ENCODE measurements at places on chromosomes 6 and 20.

GRCh38 chr6:43784049-43784855, 14.2 kb downstream of the VEGFA start:
- DNase-seq, result no peak

DNA sequence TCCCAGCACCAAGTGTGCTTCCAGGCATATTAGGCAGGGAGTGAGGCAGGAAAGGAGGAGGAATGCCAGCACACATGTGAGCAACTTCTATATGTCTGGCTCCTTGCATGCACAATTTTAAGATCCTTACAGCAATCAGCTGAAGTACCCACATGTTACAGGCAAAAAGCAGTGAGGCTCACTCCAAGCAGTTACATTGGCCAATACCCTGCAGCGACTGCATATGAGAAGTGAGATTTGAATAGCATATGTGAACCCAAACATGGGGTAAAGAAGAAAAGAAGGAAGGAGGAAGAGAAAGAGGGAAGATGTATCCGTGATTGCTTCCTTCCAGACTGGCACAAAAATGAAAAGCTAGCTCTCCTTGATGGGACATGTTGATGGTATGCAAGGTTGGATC, 193.6 kb downstream of the PTPRT start:
- DNase-seq, result no peak

GRCh38 chr6:41288030-41288753, 1.7 kb upstream of the TREM1 start:
- no peak for DNase-seq

- peak; percentile 61 for DNase-seq
Observed at GRCh38 chr6:41306187-41306854, 19.8 kb upstream of the TREM1 start.

- DNase-seq, result no peak
Observed at GRCh38 chr20:17499041-17499440, 32.1 kb downstream of the BFSP1 start.

DNA sequence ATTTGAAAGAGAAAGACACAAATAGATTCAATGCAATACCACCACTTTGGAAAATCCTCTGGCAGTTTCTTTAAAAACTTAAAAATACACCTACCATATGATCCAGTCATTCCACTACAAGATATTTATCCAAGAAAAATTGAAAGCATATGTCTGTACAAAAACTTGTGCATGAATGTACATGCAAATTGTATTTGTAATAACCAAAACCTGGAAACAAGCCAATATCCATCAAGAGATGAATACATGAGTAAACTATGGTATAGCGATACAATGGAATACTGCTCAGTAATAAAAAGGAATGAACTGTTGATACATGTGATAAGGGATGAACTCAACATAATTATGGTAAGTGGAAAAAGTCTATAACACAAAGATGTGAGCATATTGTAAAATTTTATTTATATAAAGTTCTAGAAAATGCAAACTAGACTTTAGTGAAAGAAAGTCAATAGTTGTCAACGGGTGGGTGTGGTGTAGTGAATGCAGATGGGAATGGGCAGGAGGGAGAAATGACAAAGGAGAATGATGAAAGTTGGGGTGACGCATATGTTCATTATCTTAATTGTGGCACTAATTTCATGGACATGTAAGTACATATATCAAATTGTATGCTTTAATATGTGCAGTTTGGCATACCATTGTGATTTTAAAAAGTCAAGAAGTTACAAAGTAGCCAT, 347.5 kb downstream of the SAMD5 start:
- no peak for DNase-seq

DNA sequence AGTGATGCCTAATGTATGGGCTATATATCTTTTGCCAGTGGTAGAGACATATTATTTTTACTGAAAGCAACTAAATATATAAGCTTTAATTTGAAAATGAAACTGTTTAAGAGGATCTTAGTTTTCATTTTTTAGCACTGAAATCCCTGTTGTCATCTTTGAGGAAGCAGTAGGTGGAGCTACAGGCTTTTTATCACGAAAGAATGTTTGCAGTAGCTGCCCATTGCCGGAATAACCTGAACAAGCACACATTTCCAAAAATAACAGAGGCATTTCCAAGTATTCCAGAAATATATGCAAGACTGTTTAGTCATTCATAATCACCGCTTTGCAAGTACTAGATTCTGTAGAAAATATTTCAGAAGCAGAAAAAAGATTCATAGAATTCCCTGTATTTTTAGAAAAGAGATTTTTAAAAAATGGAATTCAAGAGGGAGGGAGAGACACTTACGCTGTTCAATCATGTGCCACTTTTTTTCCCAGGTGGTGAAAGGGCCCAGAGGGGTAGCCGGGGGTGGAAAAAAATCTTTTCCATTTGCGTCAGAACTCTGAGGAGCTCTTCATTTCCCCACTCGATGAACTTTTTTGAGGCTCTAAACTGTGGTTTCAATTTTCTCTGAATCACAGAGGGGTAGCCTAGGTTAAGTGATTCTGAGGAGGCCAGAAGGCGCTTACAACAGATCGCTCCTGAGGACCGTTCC, 142.5 kb upstream of the FERMT1 start:
- no peak for DNase-seq

GRCh38 chr6:108113557-108114519, 39.3 kb upstream of the OSTM1 start:
- no peak for DNase-seq

GRCh38 chr20:38217791-38218565, 42.6 kb downstream of the KIAA1755 start:
- no peak for DNase-seq

DNA sequence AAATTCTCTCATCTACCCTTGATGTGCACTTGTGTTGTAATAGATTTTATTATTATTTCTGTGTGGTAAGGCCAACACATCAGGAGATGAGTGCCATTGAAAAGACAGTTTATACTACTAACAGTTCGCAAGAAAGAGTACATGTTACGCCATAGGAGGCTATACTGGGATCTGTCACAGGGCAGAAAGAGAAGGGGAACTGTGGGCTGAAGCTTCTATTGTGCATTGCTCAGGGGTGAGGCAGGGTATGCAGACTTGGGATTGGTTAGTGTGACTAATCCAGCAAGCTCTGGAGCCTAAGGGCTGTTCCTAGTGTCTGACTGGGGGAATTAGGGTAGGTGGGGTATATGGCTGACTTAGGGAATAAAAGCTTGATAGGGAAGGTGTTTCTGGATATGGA, 50.9 kb downstream of the GPR63 start:
- DNase-seq, result no peak

DNA sequence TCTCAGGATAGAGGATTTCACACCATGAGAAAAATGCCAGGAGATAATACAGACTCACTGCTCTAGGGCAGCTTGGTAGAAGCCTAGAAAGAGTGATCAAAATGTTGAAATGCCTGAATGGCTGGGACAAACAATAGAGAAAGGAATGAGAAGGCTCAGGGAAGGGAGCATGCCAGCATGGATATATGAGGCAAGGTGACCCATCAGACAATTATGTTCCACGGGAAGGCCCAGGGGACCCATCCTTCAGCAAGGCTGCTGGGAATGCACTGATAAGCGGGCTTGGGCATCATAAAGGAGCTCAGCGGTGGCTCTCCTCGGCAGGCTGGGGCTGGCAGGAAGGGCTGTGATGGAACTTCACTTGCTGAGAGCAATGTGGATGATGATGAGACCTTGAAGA, 12.2 kb downstream of the HEBP2 start:
- DNase-seq, result no peak

- DNase-seq, result no peak
Observed at GRCh38 chr6:118565311-118565960, 17.3 kb downstream of the PLN start.

- DNase-seq, result no peak
Observed at GRCh38 chr6:148269386-148269785, 73.3 kb upstream of the SASH1 start.

DNA sequence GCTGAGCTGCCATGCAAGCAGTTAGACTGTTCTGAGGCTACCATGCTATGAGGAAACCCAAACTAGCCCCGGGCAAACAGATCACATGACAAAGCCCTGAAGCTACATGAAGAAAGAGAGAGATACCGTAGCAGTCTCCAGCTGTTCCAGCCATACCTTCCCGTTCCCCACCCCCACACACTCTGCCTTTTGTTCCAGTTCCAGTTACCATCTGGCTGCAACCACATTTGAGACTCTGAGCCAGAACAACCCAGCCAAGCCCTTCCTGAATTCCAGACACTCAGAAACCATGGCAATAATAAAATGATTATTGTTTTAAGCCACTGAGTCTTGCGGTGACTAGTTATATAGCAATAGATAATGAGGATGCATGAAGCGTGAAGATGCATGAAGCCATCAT, 28.3 kb downstream of the RIN2 start:
- no peak for DNase-seq

- DNase-seq, result peak; percentile 2
Observed at GRCh38 chr20:24878657-24879056, 70.4 kb upstream of the CST7 start.

DNA sequence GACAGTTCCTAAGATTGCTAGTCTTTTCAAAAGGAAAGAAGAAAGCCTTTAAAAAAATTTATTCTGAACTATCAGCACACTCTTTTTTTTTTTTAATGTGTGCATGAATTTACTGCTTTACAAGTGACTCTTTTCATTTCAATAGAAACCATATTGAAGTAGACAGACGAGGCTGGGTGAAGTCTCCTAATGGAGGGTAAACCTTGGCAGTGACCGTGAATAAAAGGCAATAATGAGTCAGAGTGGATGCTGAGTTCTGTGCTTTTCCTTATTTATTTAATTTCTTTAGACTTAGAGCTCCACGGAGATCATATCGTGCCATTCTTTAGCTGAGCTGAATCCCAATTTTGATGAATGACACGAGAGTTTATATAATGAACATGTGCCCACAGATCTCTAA, 196.9 kb downstream of the PRL start:
- DNase-seq, result no peak

DNA sequence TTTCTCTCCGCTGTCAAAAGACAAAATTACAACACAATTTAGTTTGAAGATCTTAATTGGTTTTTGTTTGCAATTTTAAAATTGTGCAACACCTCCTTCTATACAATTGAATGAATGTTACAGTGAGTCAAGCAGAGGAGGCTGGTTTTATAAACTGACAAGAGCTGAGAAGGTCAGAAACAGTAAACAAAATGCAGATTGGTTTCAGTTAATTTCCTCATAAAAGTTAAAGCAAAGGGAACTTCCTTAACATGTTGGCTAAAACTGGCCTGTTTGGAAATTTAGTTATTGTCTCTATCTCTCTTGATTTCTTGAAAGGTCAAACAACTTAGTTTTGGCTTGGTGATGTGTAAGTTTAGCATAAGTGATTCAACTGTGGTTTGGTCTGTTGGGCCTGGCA, 22.2 kb downstream of the KHDC1L start:
- no peak for DNase-seq

GRCh38 chr6:21265034-21265729, 328.4 kb upstream of the SOX4 start:
- DNase-seq, result no peak

DNA sequence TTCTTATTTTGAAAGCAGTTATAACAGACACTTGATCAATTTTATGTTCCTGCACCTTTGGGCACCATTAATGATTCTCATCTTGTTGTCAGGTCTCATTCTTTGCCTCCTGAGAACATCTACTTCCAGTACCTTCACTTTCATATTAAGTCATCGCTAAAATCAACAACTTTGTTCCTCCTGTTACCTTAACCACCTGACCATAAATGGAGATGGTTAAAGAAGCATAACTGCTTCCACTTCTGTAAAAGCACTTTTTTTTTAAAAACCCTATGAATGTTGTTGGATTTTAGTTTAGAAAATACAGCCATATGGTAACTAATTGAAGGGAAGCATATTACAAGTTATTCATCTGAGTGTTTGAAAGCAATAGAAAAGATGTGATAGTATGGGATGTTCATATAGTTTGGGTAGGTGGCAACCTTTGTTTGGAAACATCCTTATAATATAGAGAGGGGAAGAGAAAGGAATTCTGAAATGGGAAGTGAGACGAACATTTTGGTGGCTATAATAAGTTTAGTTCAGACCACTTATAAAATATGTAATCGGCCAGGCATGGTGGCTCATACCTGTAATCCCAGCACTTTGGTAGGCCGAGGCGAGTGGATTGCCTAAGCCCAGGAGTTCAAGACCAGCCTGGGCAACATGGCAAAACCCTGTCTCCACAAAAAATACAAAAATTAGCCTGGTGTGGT, 53.9 kb downstream of the AFG1L start:
- no peak for DNase-seq

GRCh38 chr6:129653229-129653628, 56.7 kb downstream of the ARHGAP18 start:
- no peak for DNase-seq

- no peak for DNase-seq
Observed at GRCh38 chr6:7183707-7184106, 75.9 kb downstream of the RREB1 start.

DNA sequence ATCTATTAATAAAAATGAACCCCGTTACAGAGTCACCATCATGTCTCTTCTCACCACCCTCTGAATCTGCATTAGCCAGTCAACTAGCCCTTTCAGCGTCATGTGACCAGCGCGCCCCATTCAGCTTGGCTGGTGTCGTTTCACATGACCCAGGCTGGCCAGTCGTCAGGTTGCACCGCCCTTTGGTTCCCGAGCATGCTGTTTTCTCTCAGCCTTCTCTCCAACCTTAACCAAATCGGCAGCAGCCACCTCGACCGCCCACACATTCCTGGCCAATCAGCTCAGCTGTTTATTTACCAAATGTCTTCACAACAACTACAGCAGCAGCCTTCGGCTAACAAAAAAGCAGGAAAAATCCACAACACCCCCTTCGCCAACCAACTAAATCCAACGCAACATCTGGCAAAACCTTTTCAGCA, 5.6 kb downstream of the SRSF3 start:
- no peak for DNase-seq

GRCh38 chr6:113936093-113936934, 34.6 kb downstream of the HDAC2 start:
- peak; percentile 6 for DNase-seq

DNA sequence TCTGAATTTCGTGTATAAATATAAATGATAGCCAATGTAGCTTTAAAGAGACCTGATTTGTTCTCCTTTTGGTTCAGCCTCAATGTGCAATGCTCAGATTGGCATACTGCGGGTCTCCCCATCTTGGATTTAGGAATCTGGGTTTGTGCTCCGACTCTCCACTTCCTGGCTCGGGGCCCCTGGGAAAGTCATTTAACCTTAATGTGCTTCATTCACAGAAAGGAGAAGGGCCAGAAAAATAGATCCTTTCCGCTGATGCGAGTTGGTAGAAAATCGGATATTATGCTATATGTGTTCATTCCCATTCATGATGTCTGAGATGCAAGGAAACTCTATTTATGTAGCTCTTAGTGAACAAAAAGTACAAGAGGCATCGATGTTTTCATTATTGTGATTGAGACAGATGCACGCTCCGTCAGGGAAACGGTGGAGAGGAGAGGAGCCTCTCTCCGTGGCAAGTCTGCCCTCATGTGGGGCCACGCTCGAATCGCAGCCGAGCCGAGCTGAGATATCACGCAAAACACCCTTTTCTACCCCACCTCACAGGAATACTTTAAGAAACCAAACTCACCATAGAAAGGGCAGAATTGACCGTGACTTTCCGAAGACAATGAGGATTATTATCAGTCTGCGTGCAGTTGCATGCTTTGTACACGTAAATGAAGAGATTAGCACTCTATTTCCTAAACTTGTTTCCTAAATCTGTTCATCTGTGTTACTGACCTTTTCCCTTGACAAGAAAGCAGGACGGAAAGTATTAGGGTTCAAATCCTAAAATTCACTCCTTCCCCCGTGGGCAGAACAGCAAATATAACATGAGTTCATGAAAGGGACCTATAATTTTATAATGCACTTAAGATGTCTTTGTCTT, 136.6 kb downstream of the COL9A1 start:
- peak; percentile 6 for DNase-seq

Measured in prostate gland (tissue), 2 donors.